H4 (cell line): ENCODE measurements at places on chromosomes 3 and 15. TPM values are rescaled to one million over a fixed set of nuclear protein-coding genes. Genes with fewer than 3 reads are reported as not detected.
A peak's percentile ranks its signal among the peaks of the same experiment; 100 is the strongest.

- DNase-seq, result no peak
These were observed 190.5 kb downstream of the GREM1 start for GRCh38 chr15:32908135-32908801.

- DNase-seq, result no peak
These were observed 144.6 kb downstream of the LPP start for GRCh38 chr3:188298585-188298984.

DNA sequence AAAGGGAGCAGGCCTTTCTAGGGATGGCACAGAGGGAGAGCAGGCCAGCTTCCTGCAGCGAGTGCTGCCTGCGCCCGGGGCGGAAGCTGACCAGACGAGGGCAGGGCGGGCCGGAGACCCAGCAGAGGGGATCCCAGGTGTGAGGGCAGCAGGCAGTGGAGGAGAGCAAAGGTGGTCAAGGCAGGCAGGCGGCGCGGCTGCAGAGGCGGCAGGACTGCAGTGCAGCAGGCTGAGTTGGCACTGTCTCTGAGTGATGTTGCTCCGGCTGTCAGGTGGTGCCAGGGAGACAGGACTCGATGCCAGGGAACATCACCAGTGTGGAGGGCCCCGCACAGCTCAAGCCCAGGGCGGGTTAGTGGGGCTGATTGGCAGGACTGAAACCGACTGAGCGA is 22.3 kb upstream of the PLXNA1 start:
- no peak for DNase-seq

DNA sequence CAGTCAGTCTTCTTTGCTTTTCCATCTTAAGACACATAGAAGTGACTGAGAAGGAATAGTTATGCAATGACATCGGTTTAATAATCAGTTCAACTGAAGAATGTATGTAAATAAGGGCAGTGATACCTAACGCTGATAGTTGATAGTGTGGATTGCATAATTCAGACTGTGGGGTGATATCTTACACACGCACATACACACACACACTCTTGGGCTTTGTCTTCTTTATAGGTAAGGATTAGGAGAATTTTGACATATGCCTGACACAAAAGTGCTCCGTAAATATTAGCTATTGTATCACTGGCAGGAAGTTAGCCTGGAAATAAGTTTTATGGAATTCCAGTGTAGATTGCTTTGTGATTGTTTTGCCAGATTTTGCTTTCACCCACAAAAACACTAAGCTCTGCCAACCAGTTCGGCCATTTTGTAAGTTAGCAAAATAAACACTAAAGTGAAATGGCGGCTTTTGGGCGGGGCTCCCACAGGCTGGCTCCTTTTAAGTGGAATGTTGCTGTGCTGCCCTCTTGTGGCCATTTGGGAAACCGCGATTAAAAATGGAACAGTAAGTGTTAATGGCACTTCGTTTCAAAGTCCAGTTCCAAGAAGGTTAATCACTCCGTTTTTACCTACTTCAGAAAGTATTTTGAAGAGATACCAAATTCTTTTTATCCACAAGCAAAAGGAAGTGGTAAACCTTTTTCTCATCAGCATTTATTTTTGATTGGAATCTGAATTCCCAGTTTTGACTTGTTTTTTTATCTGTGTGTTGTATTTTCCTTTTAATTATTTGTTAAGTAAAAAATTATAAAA is 17.7 kb downstream of the CHD2 start:
- peak; percentile 89 for DNase-seq

DNA sequence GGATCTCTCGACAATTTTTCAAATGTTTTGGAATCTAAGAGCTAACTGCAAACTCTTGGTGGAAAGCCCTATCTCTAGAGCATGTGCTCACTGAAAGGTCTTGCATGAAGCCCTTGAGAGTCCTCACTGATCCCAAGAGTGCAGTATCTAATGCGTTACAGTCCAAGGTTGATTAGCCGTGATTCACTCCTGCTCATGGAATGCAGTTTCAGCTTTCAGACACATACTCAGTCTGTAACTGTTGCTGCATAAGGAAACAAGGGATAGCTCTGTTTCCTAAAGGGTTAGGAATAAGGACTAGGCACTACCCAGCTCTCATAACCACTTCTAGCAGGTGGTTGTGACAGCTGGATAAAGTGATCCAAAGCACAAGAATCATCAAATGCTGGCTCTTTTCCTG is 687.4 kb upstream of the CFAP20DC start:
- no peak for DNase-seq

DNA sequence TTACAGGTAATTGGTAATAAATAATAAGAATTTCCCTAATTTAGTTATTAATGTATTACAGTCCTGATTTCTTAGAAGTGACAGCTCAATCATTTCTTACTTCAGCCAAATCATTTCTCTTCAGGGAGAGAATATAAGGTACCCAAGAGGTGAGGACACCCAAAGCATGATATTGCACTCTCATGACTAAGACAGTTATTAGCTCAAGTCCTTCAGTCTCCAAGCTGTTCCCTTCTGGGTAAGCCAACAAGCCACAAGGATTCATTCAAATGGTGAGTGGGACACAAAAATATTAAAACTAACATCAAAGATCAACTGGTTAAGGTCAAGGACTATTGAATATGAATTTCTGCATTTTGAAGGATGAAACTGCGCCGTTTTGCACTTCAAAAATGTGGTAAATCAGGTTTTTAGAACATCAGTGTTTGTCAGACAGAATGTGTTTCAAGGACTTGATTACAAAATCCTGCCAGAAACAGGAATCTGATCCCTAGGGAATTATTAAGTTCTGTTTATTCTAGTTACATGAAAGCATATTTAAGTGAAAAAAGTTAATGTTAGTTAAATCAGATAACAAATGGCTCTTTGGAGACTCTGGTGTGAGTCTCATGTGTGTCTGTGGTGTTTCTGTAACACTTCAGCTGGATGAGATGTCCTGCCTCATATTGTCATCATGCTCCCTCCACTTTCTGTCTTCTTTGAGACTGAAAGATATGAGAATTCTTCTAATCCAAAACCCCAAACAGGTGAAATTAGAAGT is 101.7 kb upstream of the COL8A1 start:
- DNase-seq, result no peak

DNA sequence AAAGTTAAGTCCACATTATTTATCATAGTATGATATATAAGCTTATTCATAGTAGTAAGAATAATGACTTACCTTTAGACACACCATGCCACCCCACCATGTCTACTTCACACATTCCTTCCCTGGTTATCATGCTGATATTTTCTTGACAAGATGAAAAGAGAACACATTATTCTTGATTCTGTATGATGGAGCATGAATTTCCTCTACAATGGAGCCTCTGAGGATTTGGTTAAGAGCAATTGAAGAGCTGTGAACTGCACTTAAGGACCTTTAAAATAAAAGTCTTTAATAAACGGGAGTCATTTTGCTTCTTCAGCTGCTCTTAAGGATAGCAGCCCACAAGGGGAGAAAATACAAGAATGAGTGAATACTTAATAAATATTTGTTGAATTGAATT is 226.7 kb downstream of the CADM2 start:
- no peak for DNase-seq

- no peak for DNase-seq
These were observed 164.3 kb downstream of the FNDC3B start for GRCh38 chr3:172203522-172204258.

C2CD4A gene
- not detected in 2 replicates for total RNA-seq

ILDR1 gene
- not detected in 2 replicates for total RNA-seq

RPP25 gene
- 0.12 TPM in 1 of 2 replicates, not detected in the other for total RNA-seq

WDR93 gene
- total RNA-seq, result 0.35 TPM in 1 of 2 replicates, not detected in the other

EXD1 gene
- total RNA-seq, result 0.12 TPM in 1 of 2 replicates, not detected in the other

CAMKV gene
- not detected in 2 replicates for total RNA-seq

GOLGA6B gene
- total RNA-seq, result not detected in 2 replicates
